ENCODE measurements at places on chromosomes 7 and 10.
A peak's percentile ranks its signal among the peaks of the same experiment; 100 is the strongest.

GRCh38 chr10:53537508-53537907 lies 764.9 kb upstream of the MBL2 start:
- no peak for DNase-seq

- DNase-seq: no peak
Measured at GRCh38 chr7:112422842-112423496, 27.3 kb upstream of the IFRD1 start.

GRCh38 chr10:125060826-125061556 lies 99.4 kb downstream of the CTBP2 start:
- peak; percentile 46 for DNase-seq

DNA sequence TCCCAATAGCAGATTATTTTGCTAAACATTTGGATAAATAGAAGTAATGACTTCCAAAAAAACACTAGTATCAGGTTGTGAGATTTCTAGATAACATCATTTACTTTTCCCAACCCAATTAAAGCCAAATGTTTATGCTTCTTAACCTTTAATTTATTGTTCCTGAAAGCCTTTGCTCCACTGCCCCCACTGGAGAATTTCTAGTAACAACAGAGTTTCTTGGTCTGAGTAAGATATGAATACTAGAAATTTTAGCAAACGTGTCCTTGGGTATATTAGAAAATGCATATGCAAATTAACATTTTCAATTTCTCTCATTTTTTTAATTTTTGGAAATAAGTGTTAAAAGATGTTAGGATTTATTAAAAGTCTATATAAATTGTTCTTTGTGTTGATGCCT lies 958.0 kb upstream of the PHF14 start:
- DNase-seq: no peak

GRCh38 chr7:85931919-85932318 lies 711.8 kb upstream of the GRM3 start:
- no peak for DNase-seq

GRCh38 chr10:131869344-131869743 lies 31.5 kb upstream of the PPP2R2D start:
- DNase-seq: no peak

- no peak for DNase-seq
Measured at GRCh38 chr7:70416347-70416985, 715.5 kb upstream of the GALNT17 start.

DNA sequence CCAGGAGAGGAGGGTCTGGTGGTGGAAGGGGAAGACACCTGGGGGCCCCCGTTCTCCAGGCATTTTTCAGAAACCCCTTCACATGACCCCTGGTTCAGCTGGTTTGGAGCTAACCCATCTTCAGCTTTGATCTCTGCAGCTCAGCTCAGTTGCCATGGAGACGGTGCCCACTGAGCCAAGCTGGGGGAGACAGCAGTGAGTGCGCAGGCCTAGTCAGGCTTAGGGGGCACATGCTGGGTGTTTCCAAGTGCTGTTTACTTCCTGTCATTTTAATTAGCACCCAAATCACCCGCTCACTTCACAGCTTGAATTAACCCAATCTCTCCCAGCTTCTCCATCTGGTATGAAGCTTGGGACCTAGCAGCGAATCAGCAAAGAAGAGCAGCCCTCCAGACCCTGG lies 9.0 kb downstream of the SPOCK2 start:
- DNase-seq: no peak

DNA sequence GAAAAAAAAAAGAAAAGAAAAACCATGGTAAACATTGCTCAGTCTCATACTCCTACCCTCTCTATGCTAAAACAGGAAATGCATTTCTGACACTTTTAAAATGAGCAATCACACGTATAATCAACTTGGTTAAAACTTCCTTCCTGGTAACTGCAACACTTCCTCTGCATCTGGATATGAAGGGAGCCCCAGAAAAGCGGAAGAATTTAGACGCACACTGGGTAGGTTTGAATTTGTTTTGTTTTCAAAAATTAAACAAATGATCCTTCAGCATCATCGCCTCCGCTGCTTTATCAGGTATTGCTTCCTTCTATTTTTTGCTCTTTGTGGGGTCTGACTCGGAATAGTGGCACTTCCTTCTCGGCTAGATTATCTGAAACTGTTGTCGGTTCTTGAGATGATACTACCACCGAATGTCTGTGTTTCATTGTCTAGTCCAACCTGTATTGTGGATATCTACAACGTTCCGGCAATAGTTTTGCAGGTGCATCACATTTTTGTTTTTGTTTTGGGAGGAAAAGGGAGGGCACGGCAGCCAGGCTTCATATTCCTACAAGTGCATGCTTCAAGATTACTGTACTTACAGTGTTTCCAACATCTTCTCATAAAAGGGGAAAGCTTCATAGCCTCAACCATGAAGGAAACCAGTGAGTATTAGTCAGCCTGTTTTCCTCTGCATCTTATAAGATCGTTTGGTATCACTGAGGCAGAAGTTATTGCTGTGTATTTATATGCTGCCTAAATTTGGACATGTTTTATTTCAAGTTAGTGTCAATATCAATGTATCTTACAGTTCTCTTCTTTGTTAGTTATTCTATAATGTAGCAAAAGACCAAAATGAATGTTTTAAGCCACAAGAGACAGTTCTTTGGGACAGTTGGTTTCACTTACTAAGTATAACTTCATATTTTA lies at the start of gene PIK3CG:
Gene PIK3CG, plus strand, starts transcription at position 153 of the 912 bp plus-strand sequence. CDS start 2,280 bp downstream, outside the sequence.
- DNase-seq: no peak

DNA sequence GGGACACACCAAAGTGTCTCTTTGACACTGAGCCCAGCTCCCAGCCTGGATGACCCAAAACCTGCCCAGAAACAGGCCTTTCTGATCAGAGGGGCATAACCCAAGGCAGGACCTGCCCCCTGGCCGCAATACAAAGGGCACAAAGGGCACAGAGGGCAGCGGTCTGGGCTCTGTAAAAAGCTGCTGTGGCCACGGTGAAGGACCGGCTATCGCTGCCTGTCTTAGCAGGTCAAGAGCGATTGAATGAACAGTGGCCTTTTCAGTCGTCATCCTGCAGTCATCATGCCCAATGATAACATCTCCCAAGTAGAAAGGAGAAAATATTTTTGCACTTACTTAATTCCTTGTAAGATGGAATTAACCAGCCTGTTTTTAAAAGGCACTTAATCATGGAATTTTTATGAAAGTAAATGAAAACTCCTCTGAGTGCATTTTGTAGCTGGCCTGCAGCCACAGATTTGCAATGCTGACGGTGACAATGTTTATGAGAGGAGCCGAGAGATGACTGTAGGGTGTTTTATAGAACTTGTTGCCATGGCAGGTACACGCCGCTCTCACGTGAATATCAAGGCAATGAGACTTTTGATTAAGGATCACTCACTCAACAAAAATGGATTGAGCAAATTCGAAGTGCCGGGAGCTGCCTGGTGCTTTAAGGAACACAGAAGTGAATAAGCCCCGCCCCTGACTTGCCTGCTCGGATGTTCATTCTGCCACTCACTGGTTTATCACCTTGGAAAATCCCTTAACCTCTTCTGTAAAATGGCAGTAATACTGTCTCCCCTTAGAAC lies 47.3 kb upstream of the BHLHA15 start:
- no peak for DNase-seq

GRCh38 chr10:33657154-33657908 lies 322.9 kb upstream of the NRP1 start:
- DNase-seq: no peak

DNA sequence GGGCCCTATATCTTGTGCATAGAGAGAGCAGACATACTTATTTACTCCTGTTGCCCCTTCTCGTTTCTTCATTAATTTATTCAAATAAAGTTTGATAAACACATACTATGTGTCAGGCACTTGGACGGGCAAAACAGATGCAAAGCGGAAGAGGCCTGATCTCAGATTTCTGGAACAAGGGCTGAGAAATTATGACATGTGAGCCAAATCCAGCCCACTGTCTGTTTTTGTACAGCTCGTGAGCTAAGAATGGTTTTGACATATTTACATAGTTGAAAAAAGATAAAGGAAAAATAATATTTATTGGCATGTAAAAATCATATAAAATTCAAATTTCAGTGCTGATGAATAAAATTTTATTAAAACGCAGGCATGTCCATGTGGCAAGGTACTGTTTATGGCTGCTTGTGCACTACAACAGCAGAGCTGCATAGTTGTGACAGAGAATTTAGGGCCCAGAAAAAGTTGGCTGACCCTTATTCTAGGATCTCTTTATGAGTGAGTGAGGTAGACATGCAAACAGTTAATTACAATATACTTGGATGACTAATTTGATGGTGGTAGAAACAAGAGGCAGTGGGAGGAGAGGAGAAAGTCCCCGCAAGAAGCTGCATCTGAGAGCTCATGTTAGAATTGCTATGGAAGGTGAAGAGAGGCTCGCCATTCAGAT lies 68.1 kb upstream of the ITPRID1 start:
- DNase-seq: no peak

DNA sequence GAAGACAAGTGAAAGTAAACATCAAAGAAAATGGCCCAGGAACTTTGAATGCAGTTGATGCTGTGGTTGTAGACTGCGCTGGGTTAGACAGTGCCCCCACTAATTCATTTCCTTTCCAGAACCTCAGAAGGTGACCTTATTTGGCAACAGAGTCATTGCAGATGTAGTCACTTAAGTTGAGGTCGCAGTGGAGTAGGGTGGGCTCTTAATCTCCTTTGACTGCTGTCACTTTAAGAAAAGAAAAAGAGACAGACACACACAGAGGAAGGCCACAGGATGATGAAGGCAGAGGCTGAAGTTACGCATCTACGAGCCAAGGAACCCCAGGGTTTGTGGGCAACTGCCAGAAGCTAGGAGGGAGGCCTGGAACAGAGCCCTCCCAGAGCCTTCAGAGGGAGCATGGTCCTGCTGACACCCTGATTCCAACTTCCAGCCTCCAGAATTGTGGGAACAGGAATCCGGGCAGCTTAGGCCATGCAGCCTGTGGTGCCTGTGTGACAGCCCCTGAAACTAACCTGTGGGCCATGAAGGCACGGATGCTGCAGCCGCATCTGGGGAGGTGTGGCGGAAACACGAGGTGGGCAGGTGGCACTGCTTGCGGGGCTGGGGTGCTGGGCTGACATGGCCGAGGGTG lies 107.6 kb downstream of the PRKAG2 start:
- DNase-seq: no peak

DNA sequence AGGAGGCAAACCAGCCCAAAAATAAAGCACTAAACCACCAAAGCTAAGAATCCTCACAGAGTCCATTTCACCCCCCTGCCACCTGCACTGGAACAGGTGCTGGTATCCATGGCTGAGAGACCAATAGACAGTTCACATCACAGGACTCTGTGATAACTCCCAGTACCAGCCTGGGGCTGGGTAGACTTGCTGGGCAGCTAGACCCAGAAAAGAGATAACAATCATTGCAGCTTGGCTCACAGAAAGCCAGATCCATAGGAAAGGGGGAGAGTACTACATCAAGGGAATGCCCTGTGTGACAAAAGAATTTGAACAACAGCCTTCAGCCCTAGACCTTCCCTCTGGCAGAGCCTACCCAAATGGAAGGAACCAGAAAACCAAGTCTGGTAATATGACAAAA lies 13.6 kb upstream of the SLC25A28 start:
- DNase-seq: no peak

DNA sequence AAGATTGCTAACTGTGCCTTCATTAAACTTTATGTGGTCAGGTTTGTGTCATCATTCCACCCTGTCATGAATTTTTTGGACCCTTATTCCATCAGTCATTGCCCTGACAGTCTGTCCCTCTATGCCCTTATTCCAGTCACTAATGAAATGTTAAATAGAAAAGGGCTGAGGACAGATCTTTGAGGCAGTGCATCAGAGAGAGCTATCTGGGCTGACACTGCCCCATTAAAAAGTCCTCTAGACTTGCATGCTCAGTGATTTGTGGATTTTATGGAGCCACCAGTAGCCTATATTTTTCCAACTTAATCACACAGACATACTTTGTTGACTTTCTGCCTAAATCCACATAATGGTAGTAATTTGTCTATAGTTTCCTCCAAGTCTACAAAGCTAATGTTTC lies 264.7 kb upstream of the YAE1 start:
- DNase-seq: no peak

DNA sequence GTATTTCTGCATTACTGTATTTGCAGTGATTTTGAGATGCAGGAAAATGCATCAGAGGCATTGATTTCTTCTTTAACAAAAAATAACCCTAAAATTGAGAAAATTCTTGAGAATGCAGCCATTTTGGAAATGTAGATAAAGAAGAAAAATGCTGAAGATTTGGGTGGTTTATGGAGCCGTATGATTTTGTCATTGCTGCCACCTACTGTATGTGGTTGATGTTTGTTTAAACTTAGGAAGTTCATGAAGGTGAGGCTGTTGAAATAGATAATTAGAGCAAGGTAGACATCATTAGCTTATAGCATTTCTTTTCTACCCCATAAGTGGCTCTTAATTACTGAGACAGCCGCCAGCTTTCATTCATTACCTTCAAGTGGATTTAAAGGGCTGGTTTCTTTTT lies 92.1 kb upstream of the SAMD8 start:
- no peak for DNase-seq

GRCh38 chr7:134533288-134533771 lies 6.0 kb downstream of the AKR1B10 start:
- no peak for DNase-seq

DNA sequence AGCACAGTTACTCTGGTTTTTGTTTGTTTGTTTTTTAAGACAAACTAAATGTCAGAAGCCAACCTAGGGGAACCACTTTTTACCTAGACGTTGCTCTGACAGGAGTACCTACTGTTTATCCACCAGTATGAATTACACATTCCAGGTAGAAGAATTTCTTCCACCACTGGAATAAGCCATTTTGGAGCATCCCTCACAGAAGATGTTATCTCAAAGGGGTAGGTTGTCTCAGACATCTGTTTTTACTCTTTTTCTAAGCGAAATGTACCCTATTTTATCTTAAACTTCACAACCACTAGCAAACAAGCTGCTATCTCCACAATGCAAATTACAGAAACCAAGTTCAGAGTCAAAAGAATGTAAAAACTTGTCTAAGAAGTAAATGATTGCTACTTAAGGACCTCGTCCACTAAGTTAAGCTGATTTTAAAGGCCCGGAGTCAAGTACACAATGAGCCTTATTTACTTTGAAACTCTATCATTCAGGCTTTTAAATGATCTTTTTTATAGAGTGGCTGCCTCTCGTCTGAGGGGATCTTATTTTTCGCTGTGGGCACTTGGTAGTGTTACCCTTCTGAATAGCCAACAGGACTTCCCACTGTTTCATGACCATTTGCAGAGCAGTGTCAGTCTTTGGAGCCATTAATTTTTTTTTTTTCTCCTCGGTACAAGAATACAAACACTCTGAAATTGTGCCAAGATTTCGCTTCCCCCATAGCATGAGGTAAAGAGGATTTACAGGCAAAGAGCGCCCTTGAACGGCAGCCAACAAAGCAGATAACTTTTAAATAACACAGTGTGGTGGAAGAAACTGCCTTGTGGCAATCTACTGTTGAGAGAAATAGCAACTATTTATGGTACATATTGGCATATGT lies 15.7 kb upstream of the ARMC3 start:
- no peak for DNase-seq

- no peak for DNase-seq
Measured at GRCh38 chr7:3106361-3106826, 62.7 kb upstream of the CARD11 start.

DNA sequence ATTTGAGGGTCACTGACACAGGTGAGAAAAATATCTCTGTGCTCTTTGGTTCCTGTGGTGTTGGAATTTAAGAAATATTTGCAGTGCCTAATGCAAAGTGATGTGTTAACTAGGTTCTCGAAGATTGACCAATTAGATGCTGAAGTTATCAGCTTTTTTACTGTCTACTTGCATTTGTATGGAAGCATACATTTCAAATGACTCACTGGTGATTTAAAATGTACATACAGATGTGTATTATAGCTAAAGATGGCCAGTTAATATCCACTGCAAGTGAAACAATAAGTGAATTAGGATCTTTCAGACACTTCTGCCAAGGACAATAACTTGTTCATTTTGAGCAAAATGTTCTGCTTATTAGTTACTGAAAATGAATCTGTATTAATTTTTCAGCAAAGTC lies 205.0 kb downstream of the FANK1 start:
- DNase-seq: no peak

All from progenitor cell of endocrine pancreas (in vitro differentiated cells).